Naive thymus-derived CD8-positive, alpha-beta T cell (primary cell): ENCODE measurements at places on chromosomes 3 and 15.

DNA sequence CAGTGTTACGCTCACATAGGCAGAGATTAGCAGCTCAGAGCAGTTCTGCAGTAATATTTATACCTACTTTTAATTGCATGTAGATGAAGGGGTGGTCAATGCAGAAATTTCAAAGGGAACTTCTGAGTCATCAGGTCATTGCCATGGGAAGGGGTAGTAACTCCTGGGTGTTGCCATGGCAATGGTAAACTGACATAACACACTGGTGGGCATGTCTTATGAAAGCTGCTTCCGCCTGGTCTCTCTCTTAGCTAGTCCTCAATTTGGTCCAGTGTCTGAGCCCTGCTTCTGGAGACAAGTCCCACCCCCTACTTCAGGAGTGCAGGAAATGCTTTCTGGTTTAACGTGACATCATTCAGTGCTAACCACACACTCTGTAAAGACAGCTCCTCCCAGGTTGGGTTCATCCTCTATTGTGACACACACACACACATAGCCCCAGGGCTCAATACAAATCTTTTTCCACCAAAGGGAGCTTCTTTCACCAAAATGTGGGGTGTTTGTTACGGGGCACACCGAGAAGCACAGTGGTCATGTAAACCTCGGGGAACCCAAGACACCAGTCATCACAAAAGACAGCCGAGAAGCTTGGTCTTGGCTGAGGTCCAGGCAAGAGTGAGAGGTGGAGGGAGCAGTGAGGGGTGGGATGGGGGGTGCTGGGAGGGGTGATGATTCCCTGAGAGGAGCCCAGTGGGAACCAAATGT lies 74.5 kb downstream of the TLE3 start:
- DNase-seq = peak; percentile 24

- DNase-seq = no peak
These were observed 26.1 kb downstream of the SEC11A start for GRCh38 chr15:84689858-84690257.

GRCh38 chr3:99324636-99325203 lies 313.7 kb upstream of the COL8A1 start:
- DNase-seq = no peak

DNA sequence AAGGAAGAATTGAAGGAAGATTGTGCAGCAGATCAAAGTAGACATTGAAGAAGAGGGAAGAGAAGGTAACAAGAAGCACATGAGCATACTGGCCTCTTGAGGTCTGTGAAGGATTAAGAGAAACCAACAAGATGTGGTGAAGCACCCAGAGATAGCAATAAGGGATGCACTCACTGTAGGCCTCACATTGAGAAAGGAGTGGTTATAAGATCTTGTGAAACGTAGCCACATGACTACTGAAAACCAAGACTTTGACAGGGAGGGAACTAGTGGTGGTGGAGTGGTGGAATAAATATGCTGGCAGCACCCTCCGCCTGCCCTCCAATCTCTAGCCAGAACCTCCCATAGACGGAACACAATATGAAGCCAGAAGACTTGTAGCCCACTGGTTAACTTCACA lies 651.2 kb downstream of the DIPK2A start:
- DNase-seq = no peak
